ENCODE measurements at places on chromosomes 12 and 14. TPM values are rescaled to one million over a fixed set of nuclear protein-coding genes. Genes with fewer than 3 reads are reported as not detected.

GRCh38 chr12:15320881-15321280, 1.4 kb upstream of the PTPRO start:
- no peak for DNase-seq

DNA sequence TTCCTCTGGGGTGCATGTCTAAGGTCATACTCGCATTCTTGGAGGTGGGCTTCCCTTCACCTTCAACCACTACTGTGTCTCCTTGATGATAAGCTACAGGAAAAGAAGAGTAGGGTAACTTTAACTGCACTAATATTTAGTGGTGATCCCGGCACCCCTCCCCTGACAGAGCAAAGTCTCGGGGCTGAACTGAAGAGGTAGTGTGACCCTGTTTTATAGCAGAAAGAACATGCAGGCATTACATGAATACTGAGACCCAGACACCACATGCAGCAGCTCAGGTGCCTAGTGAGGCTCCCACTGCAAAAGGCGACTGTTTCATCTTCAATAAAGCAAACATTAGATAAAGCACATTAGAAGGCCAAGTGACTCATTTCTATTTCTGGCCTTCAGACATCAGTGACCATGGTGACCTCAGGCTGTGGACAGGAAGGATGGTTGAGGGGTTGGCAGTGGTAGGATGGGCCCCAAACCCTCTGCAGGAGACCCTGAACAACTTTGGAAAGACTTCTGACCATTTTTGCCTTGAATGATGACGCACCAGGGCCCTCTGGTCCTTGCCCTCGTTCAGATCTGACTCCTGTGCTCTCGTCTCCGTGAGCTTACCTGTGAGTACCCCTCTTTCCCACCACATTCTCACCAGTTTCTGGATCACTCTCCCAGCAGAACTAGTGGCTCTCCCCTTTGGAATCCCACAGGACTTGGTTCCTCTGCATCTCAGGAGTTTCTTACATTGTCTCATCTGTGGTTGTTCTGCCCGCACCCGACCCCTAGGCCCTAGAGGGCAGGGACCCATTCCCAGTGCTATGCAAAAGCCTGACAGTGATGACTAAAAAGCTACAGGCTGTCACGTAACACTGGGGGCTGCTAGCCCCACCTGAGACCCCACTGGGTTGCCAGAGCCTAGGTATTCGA, 23.8 kb upstream of the JPH4 start:
- DNase-seq: no peak

GRCh38 chr14:90408713-90409112, 11.9 kb downstream of the CALM1 start:
- no peak for DNase-seq

GRCh38 chr12:105228494-105228893, 7.5 kb downstream of the APPL2 start:
- DNase-seq: no peak

- no peak for DNase-seq
Measured at GRCh38 chr14:74407021-74407800, 18.8 kb downstream of the SYNDIG1L start.

Gene KLRG1
- total RNA-seq: 10.5 TPM

Data from cerebellum (tissue), 4 donors.